ENCODE measurements at places on chromosomes 1 and 21.

DNA sequence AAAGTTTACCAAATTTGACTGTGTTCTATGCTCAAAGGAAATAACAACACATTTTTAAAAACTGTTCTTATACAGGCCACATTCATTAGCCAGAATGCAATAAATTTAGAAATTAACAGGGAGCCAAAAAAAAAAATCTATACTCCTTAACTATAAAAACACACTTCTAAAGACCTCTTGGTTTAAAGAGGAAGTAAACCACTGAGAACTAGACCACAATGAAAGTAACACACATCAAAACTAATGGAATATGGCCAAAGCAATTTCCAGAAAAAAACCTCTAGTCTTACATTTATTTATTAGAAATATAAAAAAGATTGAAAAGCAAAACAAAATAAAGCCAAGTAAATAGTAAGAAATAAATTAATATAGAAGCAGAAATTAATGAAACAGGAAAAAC, 48.9 kb upstream of the GADD45A start:
- no peak for DNase-seq

- DNase-seq, result no peak
Measured at GRCh38 chr1:100306735-100307313, 40.8 kb downstream of the RTCA start.

- no peak for DNase-seq
Measured at GRCh38 chr21:41972511-41973205, 18.8 kb upstream of the C2CD2 start.

- DNase-seq, result no peak
Measured at GRCh38 chr1:162612606-162613400, 19.5 kb upstream of the DDR2 start.

DNA sequence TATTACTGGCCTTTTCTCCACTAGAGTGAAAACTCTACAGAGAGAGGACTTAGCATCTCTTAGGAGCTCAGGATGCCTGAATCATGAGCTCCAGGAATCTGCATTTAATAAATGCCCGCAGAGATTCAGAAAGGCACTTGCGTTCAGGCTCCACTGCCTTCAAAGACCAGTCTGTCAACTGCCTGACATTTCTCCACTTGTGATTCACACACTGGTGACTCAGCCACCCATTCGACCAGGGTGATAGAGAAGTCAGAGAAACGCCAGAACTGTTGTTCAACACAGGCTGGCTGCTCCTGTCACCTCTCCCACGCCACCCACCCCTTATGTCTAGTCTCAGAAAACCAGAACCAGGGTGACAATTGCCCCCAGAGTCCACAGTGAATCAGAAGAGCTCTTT, 26.9 kb upstream of the LBR start:
- DNase-seq, result no peak

DNA sequence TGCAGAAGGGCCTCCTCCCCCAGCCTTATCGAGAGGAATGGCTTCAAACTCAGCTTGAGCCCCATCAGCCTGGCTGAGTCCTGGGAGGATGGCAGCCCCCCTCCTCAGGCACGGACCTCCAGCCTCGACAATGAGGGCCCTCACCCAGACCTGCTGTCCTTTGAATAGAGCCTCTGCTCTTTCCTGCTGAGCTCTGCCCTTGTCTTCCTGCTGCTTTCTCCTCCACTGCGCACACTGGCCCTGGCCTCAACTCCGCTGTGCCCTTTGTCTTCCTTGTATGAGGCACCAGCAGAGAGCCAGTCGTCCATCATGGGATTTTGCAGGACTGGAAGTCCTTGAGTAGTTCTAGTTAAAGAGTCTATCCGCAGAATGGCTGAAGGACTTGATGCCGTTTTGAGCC, 2.0 kb downstream of the C1orf226 start:
- no peak for DNase-seq

- DNase-seq, result no peak
Measured at GRCh38 chr1:178538192-178538916, 25.4 kb downstream of the TEX35 start.

DNA sequence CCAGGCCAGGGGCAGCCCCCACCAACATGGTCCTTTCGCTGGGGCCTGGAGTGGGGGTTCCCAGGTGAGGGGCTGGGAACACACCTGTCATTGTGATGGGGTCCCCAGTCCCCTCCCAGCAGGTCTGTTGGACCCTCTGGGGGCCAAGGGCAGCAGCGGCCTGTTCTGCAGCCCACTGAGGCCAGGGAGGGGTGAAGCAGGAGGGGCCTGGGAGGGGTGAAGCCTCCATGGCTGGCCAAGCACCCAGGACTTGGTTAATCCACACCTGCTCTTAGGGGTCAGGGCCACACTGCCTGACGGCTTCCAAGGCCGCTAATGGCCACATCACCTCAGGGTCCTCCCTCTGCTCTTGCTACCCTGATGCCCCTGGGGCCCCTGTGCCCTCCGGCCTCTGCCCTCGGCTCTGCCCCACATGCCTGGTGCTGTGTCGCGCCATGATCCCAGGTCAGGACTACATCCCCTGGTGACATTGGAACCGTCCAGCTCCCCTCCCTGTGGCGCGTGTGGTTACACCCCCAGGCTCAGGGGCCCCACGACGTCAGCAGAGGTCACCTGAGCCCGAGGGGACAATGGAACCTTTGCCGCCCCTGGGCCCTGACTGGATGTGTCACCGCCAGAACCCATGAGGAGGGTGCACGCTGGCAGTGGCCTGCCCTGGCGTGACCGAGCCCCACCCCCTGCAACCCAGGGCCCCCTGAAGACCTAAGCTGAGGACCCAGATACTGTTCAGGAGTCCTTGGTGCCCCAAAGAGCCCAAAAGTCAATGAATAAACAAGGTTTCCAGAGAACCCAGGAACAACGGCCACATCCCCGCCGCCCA, 7.0 kb downstream of the TNFRSF18 start:
- no peak for DNase-seq

GRCh38 chr1:188822248-188822647, 1655.4 kb downstream of the BRINP3 start:
- no peak for DNase-seq

GRCh38 chr1:92992054-92992453, 30.8 kb upstream of the DIPK1A start:
- no peak for DNase-seq

DNA sequence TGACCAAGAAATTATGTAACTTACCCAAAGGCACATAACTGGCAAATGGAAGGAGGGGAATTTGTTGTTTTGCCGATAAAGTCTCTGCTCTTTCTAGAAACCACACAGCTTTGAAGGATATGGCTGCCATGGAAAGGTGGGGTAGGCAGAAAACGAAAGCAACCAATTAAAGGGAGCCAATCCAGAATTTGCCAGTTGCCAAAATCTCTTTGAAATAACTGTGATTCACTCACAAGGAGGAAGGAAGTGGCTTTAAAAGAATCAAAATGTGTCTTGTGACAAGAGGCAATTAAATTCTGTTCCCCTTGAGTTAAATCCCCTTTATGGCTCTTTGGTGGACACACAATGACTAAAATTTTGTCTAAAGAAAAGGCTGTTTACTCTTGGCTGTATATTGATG, 61.2 kb upstream of the CCDC190 start:
- peak; percentile 14 for DNase-seq

DNA sequence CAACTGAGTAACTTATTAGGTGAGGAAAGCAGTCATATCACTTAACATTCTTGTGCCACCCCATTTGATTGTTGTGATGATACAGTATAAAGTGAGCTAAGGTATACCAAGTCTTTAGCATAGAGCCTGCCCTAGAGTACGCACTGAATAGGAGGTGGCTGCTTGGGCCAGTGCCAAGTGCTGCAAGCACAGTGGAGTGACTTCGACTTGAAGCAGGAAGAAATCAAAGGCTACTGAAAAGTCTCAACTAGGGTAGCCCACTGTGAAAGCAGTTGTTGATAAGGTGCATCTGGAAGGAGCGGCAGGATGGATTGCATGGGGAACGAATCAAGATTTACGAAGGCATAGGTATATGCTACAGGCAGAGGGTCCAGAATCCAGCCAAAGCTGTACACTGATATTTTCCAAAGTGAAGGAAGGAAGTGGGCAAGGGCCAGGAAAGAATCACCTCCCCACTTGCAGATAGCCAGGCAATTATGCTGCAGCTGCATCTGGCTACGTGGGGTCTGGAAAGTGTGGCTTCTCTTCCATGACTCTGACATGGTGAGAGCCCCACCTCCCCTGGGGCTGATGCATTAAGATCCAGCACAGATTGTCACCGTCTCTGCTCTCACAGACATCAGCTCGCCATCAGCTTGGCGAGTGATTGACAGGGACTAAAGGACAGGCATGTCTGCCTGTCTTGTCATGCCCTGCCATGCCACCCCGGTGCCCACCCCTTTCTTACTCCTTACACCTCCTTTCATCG, 287.0 kb upstream of the PLXNA2 start:
- DNase-seq, result no peak

DNA sequence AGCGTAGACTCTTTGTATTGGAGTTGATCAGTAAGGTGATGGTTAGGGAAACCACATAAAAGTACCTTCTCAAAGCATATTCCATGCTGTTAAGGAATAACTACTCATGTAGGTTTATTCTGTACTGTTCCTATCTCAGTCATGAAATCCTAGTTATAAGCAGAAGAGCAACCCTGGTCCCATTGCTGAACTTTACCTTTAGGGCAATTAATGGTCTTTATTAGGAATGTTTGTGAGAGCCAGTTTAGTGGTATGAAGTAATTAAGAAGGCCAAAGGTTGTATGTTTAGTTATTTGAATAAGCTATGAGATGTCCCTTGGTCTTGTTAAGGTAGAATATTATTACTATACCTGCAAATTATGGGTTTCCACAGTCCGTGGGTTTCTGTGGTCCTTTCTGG, 44.0 kb downstream of the ACP6 start:
- DNase-seq, result no peak

GRCh38 chr1:113282893-113283285, 107.4 kb upstream of the MAGI3 start:
- DNase-seq, result no peak

DNA sequence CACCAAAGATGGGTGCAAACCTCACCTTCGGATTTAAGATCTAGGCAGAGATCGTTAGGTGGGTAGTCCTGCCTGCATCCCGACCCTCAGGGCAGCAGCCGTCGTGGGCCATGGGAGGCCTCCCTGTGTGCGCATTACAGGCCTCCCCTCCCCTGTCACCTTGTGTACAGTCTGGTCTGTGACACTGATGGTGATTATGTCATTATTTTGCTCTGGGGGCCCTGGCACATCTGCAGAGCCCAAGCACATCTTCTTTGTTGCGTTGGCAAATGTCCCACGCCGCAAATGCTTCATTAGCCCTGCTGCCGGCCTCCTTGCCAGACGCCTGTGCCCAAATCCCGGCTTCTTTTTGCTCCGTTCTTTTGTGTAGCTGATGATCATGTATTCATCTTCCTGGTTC, 31.7 kb downstream of the PROX1 start:
- DNase-seq, result no peak

DNA sequence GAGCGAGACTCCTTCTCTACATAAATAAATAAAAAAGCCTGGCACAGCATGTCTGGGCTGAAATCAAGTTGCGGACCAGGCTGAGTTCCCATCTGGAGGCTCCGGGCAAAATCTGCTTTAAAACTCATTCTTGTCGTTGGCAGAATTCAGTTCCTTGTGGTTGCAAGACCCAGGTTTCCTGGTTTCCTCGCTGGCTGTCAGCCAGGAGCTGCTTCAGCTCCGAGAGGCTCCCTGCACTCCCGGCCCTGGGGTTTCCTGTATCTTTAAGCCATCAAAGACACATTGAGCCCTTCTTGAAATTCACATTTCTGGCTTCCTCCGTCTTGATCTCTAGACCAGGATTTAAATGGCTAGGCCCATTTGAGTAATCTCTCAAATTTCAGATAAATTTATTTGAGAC, 20.6 kb upstream of the SCCPDH start:
- no peak for DNase-seq

- no peak for DNase-seq
Measured at GRCh38 chr1:172637522-172637921, 21.4 kb upstream of the FASLG start.

DNA sequence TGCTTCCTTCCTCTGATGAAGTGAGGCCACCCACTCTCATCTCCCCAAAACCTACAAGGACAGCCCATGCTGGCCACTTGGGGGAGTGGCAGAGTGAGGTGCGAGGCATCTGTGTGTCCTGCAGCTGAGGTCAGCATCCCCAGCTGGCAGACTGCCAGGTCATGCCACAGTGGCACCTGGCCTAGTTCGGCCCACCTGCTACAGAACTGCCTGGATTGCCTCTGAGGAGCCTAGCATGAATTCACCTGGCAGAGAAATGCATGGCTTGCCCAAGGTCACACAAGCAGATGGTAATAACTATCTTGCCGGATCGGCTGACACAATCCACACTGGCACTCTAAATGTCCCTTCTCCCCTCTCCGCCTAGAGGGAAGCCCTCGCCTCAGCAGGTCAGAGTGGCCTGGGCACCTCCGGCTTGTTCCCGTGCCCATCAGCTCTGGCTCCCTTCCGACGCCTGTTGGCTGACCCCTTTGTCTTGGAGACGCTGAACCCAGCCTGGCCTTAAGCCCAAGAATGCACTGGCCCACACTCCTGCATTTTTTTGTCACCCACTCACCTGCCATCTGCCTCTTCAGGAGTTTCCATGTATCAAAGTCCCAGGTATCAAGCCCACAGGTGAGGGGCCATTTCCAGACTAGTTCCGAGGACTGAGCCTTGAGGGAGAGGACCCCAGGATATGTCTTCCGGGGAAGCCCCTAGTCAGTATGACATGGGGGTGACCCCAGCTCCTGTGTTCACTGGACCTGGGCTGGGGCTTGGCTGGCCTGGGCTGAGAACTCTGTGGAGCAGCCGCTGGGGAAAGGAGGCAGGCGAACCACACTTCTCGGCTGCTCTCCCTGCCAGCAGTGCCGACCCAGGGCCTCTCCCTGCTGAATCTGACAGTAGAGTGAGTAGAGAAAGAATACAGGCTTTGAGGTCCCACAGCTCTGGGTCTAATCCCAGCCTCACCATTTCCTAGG, 21.7 kb downstream of the ECE1 start:
- DNase-seq, result no peak

GRCh38 chr1:9401080-9401453, 108.4 kb downstream of the SPSB1 start:
- DNase-seq, result no peak

GRCh38 chr1:153305682-153306081, 7.1 kb downstream of the PGLYRP3 start:
- no peak for DNase-seq

- no peak for DNase-seq
Measured at GRCh38 chr1:162087574-162087973, 18.1 kb downstream of the NOS1AP start.

- no peak for DNase-seq
Measured at GRCh38 chr21:42711667-42712066, 58.2 kb downstream of the PDE9A start.

DNA sequence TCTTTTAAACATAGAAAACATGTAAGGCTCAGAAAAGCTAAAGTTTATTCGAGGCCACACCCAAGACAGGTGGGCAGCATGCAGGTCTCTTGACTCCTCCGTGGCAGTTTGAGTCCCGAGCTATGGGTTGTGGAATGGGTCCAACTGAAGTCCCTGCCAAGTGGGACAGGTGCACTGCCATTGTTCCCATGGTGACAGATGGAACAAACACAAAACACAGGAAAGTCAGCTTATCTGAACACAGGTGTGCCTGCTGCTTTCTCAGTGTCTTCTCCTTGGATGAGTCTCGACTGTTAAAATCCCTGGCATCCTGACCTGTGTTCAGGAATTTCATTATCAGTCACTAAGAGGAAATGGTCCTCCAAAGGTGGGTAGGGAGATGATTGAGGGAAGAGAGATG, 99.0 kb upstream of the RAB4A start:
- DNase-seq, result no peak
